ENCODE measurements at places on chromosomes 6 and 20.

DNA sequence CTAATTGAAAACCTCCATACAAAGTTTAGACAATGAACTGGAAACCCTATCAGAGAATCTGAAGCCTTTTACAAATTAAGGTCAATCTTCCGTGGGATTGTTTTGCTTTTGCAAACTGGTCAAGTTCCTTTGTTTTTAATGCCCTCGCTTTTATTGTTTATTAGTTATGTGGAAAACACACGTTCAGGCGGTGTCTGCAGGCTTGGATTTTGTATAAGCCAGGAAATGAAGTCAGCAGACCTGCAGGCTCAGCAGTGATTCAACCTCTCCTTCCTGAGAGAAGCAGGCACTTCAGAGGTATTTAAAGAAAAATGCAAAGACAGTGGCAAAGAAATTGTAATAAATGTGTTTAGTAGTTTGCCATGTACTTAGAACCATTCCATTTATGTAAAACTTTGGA is 103.4 kb upstream of the PDE10A start:
- no peak for DNase-seq

- no peak for DNase-seq
These were observed 53.4 kb downstream of the TRAF3IP2 start for GRCh38 chr6:111552241-111552744.

DNA sequence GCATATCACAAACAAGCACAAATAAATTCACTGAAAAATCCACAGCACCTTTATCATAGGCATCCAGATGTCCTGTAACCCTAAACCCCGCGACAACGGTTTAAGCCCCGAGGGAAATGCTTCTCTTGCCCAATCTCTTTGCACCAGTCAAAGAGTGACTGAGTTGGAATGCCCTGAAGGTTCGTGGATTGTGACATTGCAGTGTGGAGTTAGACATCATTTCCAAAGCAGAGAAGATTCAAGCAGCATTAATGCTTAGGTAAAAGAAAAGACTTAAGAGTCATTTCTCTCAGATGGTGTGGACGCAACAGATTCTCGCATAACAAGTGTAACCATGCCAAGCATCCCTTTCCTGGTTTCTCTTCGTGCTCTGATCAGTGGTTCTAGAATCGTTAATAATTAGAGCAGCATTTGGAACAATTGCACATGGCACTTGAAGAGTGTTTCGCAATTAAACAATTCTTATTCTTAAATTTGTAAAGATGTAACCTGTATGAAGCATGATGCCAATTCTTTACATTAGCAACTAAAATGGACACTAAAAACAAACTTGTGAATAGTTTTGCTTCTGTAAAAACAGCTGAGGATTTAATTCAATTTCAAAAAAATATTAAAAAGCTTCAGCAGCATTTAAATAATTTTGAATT is 121.6 kb downstream of the HIVEP2 start:
- DNase-seq = no peak

GRCh38 chr20:37386505-37387251 is 40.7 kb downstream of the SRC start:
- DNase-seq = no peak
